AML-193 (cell line): ENCODE measurements at places on chromosomes 1 and 21.

- DNase-seq, result no peak
These were observed 18.1 kb upstream of the SNX27 start for GRCh38 chr1:151593730-151594129.

DNA sequence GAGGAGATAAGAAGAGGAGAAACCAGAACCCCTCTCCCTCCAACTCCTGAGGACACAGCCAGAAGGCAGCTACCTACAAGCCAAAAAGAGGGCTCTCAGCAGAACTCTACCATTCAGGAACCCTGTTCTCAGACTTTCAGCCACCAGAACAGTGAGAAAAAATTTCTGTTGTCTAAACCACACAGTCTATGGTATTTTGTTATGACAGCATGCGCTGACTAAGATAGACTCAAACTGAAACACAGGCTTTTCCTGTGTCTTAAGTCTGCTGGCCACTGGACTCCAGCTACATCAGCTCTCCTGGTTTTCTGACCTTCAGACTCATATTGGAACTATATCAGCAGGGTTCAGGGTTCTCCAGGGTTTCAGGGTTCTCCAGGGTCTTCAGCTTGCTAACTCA lies 126.5 kb upstream of the TNFSF4 start:
- DNase-seq, result no peak

- no peak for DNase-seq
These were observed 88.8 kb upstream of the ARHGEF16 start for GRCh38 chr1:3365523-3366125.

DNA sequence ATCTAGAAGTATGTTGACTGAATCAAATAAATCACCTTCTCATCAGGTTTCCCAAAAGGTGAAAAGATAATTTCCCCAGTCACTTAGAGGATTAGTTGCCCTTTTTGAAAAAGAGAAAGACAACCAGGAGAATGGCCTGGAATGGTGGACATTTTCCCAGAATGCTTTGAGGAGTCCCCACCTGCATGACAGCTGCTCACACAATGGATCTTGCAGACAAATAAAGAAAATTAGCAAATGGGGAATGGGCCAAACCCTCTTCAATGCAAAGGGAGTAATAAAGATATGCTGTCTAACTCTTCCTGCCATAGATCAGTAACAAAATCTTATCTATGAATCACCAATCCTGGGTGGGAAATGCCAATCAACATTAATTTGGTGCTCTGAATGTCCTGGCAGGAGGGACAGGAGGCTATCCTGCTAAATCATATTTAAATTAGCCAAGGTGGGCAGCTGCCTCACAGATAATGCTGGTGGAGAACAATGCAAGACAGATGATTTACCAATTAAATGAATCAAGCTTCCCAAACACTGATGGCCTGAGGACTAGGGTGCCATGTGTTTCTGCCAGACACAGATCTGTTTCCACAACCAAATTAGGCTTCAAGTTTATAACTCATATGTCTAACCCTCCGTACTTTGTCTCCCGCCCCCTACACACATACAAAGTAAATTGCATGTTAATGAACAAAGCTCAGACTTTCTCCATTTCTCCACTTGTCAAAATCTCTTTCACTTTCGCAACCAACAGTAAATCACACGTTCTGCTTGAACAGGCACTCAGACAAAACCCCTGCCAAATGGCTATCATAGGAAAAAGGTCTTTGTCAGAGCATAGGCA lies 488.0 kb upstream of the PLXNA2 start:
- no peak for DNase-seq

DNA sequence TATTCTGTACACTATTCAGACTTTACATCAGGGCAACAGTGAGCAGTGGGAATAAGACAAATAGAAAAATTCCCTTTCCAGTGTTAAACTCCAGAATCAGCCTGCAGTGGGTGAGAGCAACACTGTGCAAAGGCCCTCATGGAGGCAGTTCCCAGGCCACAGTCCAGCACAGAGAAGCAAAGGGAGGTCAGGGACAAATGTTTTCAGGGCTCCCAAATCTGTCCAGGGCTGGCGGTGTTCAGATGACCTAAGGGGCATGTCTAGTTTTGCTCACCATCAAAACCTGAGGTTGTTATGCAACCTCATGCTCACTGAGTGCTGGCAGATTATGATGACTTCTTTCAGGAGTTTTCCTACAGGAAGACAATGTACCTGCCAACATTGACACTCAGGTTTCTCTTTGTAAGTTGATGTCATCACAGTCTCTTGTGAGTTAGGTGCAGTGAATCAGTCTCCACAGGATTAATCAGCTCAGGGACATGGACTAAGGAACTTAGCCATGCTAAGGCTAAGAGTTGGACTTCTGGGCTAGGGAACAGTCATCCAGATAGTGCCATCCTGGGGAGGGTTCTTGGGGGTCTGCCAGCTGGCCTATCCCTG lies 3.6 kb upstream of the LCE5A start:
- DNase-seq, result no peak

GRCh38 chr1:222618880-222619596 lies 1.1 kb downstream of the MIA3 start:
- peak; percentile 12 for DNase-seq

DNA sequence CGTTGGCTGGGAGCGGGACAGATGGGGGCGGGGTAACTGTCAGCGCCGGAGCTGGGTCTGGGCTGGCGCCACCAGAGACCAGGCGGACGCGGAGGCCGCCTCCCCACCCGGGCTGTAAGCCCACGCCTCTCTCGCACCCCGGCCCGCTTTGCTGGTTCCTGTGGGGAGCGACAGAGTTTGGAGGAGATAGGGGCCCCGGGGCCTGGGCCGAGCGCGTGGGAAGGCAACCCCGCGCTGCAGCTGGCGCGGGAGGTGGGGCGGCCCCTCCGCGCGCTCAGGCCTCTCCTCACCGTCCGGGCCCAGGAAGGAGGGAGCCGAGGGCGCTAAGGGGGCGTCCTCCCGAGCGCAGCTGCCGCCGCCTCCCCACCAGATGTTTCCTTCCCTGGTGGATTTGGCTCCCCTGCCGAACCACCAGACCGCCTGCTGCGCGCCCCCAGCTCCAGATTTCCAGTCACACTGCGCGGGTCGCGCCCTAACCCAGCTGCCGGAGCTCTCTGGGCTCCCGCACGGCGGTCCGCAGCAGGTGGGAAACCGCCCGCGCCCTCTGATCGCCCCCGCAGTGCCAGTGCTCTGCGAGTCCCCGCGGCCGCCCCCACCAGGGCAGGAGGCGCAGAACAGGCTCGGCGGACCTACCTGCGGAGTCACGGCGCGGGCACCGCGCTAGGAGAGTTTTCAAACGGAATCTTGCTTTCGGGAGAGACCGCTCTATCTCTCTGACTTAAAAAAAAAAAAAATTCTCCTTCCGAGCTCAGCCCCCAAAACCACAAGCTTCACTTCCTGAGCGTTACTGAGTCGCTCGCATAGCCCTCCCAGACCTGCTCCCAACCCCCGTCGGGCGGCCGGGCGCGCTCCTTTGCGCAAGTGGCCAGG lies 1.1 kb downstream of the GFI1 start:
- peak; percentile 85 for DNase-seq

DNA sequence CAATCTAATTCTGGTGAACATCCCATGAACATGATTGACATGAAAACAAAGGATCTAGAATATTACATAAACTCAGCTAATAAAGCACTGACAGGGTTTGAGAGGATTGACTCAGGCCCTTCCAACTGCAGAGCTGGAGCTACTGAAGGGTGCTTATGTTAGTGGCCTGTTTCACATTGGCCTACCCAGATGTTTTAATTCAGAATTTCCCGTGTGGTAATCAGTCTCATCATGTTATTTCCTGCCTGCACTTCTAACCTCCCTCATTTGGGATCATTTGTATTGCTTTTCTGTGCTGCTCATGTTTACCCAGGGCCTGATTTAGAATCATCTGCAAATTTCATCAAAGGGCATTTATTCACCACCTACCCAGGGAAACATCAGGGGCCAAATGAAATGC lies 270.3 kb downstream of the PLPP3 start:
- DNase-seq, result no peak
